ENCODE measurements at places on chromosomes 3 and 15.

GRCh38 chr15:77737238-77738037, 104.7 kb upstream of the LINGO1 start:
- no peak for DNase-seq

DNA sequence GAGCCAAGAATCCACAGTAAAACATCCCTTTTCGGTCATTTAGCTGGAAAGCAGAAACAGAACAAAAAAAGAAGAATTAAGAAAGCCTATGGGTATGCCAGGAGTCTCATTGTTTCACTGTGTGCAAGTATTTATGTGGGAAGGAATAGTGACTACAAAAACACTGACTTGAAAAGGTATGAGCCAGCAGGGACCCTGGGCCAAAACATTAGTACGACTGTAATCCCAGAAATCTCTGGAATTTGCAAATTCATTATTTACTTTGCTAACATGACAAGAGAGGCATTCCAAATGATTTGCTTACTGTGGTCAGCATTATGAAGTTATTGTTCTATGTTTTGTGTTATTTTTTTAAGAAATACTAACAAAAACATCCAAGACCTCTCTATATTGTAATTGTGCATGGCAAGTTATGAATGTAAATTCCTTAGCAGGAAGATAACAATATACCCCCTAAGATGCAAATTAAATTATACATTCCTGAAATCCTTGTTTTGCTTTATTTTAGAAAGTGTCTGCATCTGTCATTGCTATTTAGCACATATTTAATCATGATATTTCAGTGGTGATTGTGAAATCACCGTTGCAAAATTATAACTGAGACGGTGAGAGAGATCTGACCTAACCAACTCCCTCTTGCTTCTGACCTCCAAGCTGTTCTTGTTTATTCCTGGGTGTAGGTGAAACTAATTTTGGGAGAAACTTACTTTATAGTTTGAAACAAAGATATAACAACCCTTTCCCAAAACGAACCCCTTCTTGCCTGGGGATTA, 299.2 kb downstream of the ZPLD1 start:
- DNase-seq: no peak

DNA sequence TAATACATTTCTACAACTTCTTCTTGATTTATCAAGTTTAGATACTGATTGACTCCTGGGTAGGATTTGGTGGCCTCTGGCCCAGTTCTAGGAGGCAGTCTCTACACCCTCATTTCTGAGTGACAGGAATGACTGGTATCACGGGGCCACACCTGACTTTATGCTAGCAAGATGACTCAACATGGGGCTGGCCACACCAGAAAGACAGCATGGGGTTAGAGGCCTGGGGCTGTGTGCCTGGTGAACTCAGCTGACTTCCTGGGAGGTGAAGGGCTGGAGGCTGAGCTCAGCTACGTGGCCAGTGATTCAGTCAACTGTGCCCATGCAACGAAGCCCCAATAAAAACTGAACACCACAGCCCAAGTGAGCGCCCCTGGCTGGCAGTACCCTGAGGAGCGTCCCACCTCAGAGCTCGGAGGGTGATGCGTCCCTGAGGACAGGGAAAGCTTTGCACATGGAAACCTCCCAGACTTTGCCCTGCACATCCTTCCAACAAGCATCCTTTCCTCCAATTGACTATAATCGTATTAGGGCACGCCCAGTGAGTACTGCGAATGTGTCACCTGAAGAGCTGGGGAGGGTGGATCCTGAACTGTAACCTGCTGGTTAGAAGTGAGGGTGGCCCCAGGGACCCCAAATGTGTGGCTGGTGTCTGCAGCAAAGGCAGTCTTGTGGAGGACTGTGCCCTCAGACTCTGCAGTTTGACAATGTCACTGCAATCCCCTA, 57.2 kb downstream of the NIPA2 start:
- no peak for DNase-seq

DNA sequence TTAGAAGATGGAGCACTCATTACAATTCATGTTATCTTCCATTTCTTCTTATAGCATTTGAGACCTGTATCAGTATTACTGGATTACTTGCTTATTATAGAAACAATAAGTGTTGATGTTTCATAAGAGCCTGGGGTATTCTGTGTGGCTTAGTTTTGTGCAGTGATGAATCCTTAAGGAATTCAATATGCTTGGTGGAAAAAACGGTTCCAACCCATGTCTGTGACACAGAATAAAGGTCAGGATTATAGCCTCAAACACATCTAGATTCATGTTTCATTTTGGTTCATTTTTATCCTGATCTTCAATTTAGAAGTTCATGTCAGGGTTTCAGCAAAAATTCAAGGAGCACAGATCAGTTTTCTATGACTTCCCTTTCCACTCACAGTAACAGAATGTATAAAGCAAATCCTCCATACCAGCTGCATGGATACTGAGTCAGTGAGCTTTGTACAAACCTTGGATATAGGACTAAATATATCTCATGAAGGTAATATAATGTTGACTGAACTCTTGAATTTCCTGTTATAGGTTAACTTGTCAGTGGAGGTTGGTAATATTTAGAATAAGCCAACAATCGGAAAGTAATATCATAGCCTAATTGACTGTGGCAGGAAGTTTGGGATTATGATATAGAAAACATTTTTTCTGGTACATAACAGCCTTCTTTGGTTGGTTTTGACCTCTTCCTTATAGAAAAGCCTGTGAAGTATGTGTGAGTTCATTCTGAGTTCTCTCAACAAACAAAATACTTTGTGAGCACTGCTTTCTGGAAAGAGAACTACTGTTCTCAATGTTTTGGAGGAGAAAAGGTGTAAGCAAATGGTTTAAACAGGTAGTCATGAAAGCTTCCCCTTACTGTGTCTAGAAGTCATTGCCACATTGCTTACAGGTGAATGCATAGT, 218.2 kb upstream of the TPM1 start:
- DNase-seq: no peak

- DNase-seq: no peak
Measured at GRCh38 chr15:74530771-74531143, 10.3 kb upstream of the ARID3B start.

DNA sequence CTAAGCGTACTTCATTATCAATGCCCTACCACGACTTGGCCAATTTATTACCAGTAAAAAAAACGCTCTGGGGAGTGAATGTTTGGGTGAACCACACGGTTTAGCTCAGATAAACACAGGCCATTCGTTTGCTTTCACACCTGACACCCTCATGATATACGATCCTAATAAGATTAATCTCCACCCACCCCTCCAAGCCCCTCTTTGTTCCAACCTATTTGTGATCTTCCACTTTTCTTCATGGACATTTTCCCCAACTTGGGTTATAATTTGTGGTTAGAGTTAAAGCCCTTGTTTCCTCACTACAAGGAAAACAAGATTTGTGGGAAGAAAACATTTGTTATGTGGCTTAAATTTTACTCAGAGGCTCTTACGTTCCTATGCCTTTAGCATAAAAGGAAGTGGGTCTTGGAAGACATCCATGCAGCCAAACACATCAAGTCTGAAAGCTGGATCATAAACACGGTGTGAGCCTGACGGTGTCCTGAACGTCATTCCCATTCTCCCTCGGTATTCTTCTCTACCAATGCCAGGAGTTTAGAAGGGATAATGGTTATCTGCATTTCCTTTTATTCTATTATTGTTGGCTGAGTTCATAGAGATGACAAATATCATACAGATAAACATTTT, 518.9 kb downstream of the NR2F2 start:
- no peak for DNase-seq

DNA sequence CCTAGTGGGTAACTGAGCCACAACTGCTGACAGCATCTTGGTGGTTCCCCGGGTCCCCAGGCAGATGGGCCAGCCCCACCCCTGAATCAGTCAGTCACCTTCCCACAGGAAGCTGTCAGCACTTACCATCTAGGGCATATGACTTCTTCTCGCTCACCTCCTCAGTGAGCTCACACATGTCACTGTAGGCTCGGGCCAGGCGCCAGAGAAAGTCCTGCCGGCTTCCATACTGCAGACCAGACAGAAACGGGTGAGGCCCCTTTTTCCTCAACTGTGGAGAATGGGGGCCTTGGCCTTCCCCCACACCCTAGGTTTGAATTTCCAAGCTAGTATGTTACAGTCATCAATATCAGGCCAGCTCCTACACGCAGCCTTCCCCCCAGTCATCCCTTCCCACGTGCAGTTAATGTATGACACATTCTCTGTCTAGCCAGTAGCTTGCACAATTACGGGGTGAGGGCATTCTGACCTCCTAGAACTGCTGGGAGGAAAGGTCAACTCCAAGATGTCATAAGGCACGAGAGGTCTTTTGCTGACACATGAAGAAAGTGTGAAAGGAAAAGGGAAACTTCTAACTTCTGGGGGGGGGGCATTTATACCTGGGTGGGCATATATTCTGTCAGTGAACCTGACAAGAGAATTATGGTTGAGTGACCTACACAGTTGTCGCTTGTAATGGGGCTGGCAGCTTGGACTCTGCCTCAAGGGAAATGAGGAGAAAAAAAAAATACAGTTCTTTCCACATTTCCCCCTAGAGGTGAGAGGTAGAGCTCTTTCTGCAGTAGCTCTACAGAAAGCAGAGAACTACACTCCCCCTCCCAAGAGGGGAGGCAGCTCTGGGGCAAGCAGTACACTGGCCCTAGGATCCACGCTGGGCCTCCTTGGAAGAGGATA, 10.9 kb downstream of the RMDN3 start:
- DNase-seq: no peak

DNA sequence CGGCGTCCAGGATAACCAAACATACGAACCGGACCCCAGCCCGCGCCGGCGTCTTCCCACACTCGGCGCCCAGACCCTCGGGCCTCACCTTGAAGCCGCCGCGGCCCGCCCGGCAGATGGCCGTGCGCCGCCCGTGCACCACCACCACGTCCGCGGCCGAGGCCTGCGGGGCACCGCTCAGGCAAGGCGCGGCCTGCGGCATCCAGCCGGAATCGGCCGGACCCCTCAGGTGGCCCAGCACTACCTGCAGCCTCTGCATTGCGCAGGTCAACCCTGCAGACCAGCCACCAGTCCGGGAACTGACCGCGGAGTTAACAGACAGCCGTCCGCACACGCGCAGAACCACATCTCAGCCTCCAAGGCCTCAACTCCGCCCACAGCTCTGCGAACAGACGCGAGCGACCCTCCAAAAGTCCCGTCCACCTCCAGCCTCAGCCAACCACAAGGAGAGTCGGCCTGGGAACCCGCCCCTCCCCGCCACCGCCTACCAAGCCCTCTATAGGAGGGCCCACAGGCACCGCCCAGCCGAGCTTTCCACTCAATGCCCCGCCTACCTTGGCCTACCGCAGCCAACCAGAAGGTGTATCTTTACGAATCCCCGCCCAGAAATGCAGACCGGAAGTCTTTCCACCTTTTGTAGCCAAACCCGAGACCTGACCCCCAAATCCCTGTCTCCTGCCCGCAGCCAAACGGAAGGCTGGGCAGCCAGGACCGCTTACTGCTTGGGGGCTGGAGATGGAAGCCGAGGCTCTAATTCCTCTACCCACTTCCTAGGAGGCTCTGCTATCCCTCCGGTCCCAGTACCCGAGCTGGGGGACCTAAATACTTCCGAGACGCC, at the start of gene ACAA1:
Gene ACAA1 (minus strand): TSS at position 351 of the 838 bp plus-strand sequence. CDS start 92 bp downstream, at position 259.
- peak; percentile 95 for DNase-seq

GRCh38 chr3:183275418-183275817, 22.4 kb downstream of the B3GNT5 start:
- DNase-seq: no peak

DNA sequence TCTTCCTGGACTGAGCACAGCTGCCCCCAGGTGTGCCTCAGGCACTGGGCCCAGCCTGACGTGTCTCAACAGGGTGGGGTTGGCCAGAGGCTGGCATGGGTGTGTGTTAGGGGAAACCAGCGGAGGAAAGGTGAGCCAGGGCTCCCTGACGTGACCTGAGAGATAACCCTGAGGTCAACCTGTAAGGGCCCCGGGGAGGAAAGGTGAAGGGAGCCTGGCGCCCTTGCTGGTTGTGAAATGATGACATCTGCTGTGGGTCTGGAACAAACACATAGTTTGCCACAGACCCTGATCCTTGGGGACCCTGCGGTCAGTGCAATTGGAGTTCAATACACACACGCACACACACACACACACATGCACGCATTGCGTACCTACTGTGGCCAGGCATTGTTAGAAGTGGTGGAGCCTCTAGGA, 100.2 kb upstream of the TLE3 start:
- DNase-seq: no peak

- DNase-seq: no peak
Measured at GRCh38 chr15:33069161-33069560, 125.4 kb downstream of the FMN1 start.

GRCh38 chr3:28317438-28318022, 31.0 kb upstream of the ZCWPW2 start:
- DNase-seq: no peak

DNA sequence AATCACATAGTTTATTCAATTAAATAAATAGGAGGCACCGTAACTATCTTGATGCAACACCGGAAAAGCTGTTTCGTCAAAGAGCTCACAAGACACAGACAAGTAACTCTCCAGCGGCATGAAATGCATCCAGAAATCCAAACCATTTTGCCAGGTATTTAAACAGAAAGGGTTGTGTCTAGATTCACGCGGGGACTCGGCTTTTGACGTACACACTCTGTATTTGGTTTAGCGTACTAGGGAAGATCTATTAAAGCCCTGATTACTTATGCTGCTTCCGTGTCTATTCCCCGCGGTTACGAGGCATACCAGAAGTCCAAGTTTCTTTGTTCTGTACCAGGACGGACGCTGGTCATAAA, 718 bp downstream of the BNIP2 start:
- no peak for DNase-seq

DNA sequence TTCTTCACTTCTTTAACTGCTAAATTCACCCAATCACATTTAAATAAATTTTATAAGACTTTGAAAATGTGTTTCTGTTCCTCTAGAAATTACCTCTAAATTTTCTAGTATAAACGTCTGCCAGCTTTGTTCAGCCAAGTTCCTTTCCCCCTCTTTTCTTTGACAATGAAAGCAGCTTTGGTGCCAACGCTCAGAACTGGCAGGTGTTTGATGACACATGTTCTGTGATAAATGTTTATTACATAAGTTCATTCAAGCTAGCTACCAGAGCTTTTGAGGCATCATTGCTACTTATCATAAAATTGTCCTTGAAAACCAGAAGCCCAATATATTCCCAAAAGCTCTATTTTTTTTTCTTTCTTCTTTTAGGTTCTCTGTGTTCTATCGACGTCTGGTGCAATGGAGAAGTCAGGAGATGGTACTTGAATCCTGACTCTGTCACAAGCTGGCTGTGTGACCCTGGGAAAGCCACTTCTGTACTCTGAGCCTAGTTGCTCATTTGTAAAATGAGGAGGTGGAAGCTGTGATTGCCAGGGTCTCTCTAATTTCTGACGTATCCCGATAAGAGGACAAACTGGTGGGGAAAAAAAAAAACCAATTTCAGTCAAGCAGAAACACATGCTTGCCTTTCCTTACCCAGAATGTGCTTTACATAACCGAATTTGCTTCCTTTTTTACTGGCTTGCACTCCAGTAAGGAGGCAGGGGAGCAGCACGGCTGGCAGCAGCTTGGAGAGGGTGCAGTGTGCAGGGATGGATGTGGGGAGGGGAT, 187.1 kb upstream of the LPP start:
- no peak for DNase-seq

GRCh38 chr3:127014536-127015281, 31.8 kb downstream of the PLXNA1 start:
- no peak for DNase-seq

GRCh38 chr3:33668618-33669017, 49.4 kb downstream of the CLASP2 start:
- no peak for DNase-seq

Measured in NCI-H1092 (cell line).